Cardiac septum (tissue), 1 donor: ENCODE measurements at places on chromosomes 4 and X. TPM values are rescaled to one million over a fixed set of nuclear protein-coding genes. Genes with fewer than 3 reads are reported as not detected.
A peak's percentile ranks its signal among the peaks of the same experiment; 100 is the strongest.

GRCh38 chr4:71243091-71243833 lies 95.6 kb upstream of the SLC4A4 start:
- DNase-seq: no peak

DNA sequence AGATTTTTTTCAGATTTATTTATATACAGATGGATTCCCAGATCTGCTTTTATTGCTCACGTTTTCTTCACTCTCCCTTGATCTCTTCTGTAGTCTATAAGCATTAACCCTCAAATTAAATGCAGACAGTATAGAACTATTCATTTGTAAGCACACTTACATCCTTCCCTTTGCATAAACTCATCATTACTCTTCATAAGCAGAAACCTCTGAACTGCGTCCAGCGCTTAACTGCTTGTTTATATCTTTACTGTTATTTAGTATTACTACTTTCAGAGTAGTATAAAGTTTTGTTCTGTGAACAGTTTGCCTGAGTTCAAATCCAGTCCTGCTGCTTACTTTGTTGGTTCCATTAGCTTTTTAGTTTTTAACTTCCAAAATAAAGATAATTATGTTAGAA lies 132.9 kb downstream of the STIM2 start:
- DNase-seq: no peak

The TIMP1 gene
- total RNA-seq: 255 TPM

DNA sequence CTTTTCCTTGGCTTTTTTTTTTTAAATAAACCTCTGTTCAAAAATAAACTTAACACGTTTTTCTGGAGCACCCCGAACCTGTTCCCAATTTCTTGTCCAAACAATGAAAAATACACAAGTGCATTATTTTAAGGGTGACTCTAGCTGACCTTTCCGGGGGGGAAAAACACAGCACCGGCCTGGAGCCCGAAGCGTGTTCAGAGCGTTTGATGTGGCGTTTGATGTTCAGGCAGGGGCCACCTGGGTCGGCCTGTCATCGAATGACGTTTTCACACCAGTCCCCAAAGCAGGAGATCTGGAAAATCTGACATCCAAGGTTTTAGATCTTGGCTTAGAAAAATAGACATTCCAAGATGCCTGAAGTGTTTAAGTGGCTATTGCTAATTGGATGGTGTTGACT lies 282.1 kb downstream of the SHOX start:
- DNase-seq: no peak

DNA sequence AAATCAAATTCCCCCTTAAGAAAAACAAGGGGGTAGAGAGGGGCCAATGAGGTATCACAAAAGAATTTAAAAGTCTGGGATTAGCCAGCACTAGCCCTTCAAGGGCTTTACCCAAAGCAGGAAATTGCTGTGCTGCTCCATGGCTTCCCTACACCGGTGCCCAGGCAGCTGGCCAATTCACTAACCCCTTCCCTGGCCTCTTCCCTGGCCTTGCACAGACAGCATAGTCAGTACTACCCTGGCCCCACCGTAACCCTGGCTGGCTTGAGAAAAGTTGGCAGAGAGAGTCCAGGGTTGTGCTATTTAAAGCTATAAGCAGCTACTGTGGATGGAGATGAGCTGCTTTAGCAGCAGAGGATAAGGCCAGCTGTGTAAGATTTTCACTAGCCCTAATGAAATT lies 43.1 kb downstream of the ADAMTS3 start:
- DNase-seq: peak; percentile 87

GRCh38 chrX:46929439-46930261 lies 17.4 kb downstream of the JADE3 start:
- no peak for DNase-seq

DNA sequence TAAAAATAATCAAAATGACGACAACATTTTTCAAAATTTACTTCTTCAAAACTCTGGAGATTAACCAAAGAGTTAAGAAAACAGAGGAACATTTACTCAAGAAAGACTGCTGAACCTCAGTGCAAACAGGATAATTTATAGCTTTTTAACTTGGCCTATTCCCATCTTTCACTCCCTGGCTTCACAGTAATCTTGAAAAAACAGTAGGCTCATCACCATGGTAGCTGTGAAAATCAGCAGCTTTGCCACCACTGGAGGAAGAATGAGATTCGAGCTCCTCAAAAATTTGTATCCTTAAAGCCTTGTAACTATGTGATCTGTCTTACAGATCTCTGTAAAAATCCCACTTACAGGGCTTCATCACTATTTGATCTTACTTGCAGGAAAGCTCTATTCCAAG lies 447.7 kb upstream of the CTSO start:
- DNase-seq: no peak

- no peak for DNase-seq
Observed at GRCh38 chrX:109312757-109313156, 169.1 kb downstream of the GUCY2F start.

- DNase-seq: no peak
Observed at GRCh38 chrX:119467433-119467832, 811 bp upstream of the SLC25A5 start.

The ATP11C gene
- total RNA-seq: 5.8 TPM

DNA sequence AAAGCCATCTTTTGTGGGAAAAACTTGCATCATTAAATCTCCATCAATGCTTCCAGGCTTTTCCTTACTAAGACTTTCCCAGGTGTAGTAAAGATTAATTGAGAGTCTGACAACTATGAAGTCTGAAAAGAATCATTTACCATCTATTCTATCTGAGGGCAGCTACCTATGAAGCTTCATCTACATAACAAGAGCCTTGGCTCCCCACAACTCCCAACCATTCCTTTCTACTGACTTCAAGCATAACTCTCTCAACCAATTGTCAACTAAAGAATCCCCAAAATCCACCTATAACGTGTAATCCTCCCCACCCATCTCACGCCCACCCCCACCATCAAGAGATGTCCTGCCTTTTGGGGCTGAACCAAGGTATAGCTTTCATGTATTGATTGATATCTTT lies 101.5 kb upstream of the GABRA2 start:
- no peak for DNase-seq

GRCh38 chrX:146090732-146091131 lies 273.1 kb downstream of the SLITRK2 start:
- no peak for DNase-seq

The CXCL11 gene
- total RNA-seq: 0.32 TPM

The GYPA gene
- total RNA-seq: 0.48 TPM

The RIBC1 gene
- 0.81 TPM for total RNA-seq

The MUC7 gene
- not detected for total RNA-seq

- DNase-seq: no peak
Observed at GRCh38 chr4:76535603-76536372, 100.8 kb downstream of the SHROOM3 start.

DNA sequence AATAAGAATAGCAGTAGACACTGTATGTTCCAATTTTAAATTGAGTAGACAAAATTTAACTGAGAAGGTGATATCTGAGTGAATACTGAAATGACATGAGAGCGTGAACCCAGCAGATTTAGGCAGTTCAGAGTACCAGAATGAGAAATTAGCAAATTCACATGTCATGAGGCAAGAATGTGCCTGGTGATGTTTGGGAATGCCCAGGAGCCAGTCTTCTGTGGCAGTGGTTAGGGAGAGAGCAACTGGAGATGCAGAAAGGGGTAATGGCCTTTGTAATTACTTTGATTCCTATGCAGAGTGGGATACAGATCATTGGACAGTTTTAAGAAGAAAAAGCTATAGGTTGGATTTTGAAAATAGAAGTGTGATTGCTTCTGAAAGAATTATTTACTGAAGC lies 621.9 kb downstream of the TECRL start:
- no peak for DNase-seq

DNA sequence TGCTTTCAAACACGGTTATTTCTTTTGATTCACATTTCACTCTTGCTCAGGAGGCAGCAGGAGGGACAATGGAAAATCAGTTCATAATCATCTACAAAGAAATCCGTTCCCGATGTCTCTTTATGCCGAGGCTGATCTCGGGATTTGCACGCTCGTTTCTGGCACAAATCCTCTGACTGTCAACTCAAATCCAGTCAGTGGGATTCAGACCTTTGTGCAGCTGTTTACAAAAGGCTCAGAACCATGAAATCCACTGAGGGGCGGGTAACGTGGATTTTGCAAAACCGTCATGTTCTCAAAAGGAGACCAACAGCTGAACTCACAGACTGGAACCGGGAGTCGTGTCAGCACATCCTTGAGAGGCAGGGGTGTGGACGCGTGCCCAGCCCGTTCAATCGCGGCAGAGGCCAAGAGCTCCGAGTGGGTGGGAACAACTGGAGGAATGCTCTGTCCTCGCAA lies 46.4 kb downstream of the ACOX3 start:
- no peak for DNase-seq

DNA sequence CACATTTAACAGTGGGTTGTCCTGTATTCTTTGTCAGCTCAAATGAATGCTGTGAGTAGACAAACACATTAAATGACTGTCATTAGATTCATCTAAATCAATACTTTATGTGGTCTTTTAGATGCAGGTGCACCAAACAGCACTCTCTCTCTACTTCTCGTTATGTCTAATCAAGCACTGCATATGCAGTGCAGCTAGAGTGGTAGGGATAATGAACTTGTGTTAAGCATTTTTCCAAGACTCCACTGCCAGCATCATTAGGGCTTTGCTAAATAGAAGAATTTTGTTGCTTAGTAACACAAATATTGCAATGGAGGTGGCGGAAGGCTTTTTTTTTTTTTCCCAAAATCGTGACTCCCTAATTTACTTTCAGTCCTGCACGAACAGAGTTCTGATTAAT lies 447.0 kb upstream of the GALNT7 start:
- no peak for DNase-seq

DNA sequence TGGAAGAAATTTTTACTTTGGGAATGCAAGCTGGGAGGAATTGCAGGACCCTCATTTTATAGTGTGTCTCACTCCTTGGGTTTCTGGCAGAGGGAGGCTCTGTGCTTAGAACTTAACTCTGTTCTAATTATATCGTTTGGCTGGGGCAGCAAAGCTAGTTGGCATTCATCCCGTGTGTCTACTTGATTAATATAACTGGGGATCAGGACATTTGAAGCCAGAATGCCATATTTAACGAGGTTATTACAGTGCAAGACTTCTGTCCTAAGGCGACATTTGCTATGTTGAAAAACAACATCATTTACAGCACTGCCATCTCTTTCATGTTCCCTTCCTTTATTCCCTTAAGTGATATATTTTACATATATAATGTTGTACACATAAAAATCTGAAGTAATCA lies 179.1 kb upstream of the TBC1D9 start:
- DNase-seq: no peak

The SNCA gene
- total RNA-seq: 33.6 TPM

DNA sequence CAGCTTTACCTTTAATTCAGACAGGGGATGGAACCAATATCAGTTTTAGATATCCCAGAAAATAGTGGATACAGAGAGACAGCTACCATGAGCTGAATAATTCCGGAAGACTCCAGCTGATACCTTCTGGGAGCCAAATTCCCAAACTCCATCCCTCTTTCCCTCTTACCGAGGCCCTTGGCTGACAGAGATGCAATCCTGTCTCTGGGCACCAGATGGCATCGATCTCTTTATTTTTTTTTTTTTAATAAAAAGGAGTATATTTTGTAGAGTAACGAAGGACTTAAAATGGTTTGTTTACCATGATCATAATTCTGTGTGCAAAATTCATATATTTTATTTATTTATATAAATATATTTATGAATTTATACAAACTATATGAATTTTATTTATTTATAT lies 31.0 kb downstream of the RAB40A start:
- DNase-seq: no peak

The PPP4R3C gene
- not detected for total RNA-seq

DNA sequence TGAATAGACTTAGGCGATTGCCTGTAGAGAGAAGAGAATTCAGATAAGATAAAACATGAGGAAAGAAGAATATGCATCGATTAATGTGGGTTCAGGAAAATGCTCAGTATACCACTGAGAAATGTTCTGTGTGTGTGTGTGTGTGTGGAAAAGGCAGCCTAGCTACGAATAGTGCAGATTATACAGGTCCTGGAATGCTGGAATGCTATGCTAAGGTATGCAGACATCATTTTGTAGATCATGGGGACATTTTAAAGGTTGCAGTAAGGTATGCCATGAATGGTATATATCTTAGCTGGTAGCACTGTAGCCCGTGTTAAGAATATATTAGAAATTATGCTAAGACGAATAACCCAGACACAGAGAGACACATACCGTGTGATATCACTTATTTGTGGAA lies 267.9 kb downstream of the TLL1 start:
- DNase-seq: no peak

DNA sequence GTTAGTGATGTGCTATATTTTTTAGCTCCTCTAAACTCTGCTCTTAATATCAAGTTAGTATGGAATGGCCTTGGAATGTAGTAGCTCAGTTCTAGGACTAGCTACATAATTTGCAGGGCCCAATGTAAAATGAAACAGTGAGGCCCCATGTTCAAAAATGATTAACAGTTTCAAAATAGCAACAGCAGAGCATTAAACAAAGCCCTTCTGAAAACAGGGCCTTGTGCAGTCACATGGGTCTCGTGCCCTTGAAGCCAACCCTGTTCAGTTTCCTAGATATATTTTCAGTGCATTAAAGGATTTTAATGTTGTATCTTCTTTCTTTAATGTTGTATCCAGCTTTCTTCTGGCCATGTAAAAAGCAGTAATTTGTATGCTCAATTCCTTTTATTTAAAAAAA lies 82.1 kb downstream of the TASL start:
- no peak for DNase-seq

DNA sequence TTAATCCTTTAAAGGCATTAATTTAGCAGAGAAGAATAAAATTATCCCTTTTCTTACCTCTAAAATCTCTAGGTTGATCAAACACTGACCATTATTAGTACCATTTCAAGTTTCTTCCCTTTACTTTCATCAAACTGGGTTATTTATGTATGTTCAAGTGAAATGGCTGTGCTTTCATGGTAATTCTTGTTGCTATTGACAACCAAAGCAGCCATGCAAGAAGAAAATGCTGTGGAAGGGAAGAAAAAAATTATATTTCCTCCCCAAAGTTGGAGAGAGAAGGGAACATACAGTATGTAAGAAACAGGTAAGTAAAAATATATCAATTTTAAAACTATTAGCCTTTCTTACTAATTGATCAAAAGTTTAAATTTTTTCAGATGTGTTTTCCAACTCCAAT lies 16.2 kb downstream of the NPNT start:
- DNase-seq: no peak

GRCh38 chr4:76923619-76924357 lies 25.8 kb upstream of the SEPTIN11 start:
- no peak for DNase-seq

DNA sequence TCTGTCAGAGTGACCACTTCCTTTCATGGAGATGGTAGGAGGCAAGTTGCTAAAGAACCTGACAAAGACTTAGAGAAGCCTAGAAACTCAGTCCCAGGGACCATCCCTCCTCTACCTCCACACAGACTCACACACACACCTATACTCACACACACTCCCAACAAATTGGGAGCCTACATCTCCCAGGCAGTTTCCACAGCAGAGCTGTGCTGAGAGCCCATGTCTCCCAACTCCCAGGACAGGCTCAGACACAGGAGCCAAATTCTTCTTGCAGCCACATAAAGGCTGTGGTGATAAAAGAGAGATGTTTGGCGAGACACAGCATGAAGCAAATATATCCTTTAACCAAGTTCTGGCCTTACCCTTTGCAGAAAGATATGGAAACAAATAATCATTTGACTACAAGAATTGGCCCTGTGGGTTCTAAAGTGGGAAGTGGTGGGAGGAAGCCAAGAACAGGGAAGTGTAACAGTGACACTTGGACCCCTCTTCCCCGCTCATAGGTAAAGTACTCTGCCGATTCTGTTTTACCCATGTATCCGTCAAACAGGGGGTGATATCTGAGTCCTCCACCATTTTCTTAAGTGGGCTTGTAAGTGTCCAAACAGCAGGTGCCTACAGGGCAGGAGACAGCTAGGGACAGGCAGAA lies 11.0 kb upstream of the IDS start:
- DNase-seq: no peak

The LRIT3 gene
- not detected for total RNA-seq

- DNase-seq: no peak
Observed at GRCh38 chr4:111283066-111283677, 660.3 kb upstream of the PITX2 start.
